Aorta (tissue), 5 donors: ENCODE measurements at places on chromosomes 16 and 17. TPM values are rescaled to one million over a fixed set of nuclear protein-coding genes. Genes with fewer than 3 reads are reported as not detected.

The SMPD3 gene
- total RNA-seq = 0.29 TPM

DNA sequence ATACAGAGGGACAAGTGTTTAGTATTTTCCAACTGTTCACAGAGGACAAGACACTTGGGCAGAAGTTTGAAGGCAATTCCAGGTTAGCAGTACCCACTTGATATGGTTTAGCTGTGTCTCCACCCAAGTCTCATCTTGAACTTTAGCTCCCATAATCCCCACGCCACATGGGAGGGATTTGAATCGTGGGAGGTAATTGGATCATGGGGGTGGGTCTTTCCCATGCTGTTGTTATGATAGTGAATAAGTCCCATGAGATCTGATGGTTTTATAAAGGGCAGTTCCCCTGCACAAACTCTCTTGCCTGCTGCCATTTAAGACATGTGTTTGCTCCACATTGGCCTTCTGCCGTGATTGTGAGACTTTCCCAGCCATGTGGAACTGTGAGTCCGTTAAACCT, 668.9 kb downstream of the MAF start:
- no peak overlapping the region for H3K27ac ChIP-seq
- no peaks in the 10 kb centered on the region for H3K36me3 ChIP-seq
- no peak for DNase-seq
- no peaks in the 10 kb centered on the region for H3K4me1 ChIP-seq
- no peak overlapping the region for H3K4me3 ChIP-seq

- H3K27me3 ChIP-seq = no peaks in the 10 kb centered on the region
- H3K4me1 ChIP-seq = no peaks in the 10 kb centered on the region
- H3K36me3 ChIP-seq = no peaks in the 10 kb centered on the region
Observed at GRCh38 chr16:4160658-4161430, 44.6 kb upstream of the ADCY9 start.

DNA sequence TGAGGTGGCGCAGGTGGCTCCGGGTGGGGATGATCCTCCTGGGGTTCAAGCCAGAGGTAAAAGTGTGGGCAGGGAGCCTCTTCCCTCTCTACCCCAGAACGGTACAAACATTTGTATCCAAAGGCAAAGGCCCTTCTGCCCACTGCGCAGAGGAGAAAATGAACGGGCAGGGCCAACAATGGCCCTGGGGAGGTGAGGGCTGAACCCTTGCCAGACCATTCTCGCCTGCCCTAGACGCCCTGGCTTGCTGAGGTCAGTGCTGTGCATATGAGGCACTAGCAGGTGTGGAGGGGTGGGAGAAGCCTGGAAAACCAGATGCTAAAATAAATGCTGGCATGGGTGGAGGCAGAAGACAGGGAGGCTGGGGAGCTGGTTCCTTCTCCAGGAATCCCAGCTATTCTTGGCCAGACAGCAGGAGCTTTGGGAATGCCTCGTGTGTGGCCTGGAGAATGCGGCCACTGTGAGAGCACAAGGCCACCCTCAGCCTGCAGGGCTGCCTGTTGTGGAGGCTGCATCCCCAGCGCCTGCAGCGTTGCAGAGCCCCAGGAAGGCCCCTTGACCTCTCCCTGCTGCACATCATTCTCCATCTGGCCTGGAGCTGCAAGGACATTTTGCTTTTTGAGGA, 4.5 kb downstream of the C17orf50 start:
- H3K4me1 ChIP-seq = no peaks in the 10 kb centered on the region
- no peak overlapping the region for H3K27ac ChIP-seq
- no peaks in the 10 kb centered on the region for H3K36me3 ChIP-seq
- no peaks in the 10 kb centered on the region for H3K27me3 ChIP-seq
- DNase-seq = no peak

GRCh38 chr17:17017343-17018014, 24.8 kb upstream of the MPRIP start:
- no peak overlapping the region for H3K4me3 ChIP-seq
- DNase-seq = no peak
- H3K4me1 ChIP-seq = no peaks in the 10 kb centered on the region
- H3K27ac ChIP-seq = no peak overlapping the region

GRCh38 chr17:45414990-45415881, 17.4 kb downstream of the ARHGAP27 start:
- no peaks in the 10 kb centered on the region for H3K27me3 ChIP-seq
- no peak overlapping the region for H3K27ac ChIP-seq
- DNase-seq = no peak
- no peaks in the 10 kb centered on the region for H3K4me1 ChIP-seq
- H3K36me3 ChIP-seq = no peaks in the 10 kb centered on the region

The PCYT2 gene
- total RNA-seq = 20.8 TPM

DNA sequence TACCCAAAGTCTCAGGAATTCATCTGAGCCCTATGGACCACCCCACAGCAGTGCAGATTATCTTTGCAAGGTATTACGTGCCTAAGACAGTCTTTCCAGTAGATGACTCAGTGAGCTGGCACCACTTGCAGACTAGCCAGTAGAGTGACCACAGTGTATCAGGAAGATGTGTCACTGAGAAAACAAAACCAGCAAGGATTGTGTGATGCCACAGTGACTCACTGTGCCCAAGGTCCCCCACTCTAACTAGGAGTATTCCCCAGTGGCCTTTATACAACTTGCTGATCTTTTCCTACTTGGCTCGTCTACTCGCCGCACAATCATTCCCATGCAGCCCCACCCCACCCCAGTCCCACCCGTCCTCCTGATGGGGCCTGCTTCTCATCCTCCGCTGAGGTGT, 26.8 kb upstream of the PRKCA start:
- no peak overlapping the region for H3K4me3 ChIP-seq
- no peaks in the 10 kb centered on the region for H3K36me3 ChIP-seq
- DNase-seq = peak; percentile 67

The RAI1 gene
- 35.8 TPM for total RNA-seq

- no peak overlapping the region for H3K27ac ChIP-seq
- no peak for DNase-seq
- H3K4me1 ChIP-seq = no peaks in the 10 kb centered on the region
Observed at GRCh38 chr17:13869331-13869940, 199.9 kb upstream of the COX10 start.

- no peaks in the 10 kb centered on the region for H3K4me1 ChIP-seq
- H3K4me3 ChIP-seq = no peak overlapping the region
- no peaks in the 10 kb centered on the region for H3K27me3 ChIP-seq
- H3K36me3 ChIP-seq = no peaks in the 10 kb centered on the region
- H3K27ac ChIP-seq = no peak overlapping the region
Observed at GRCh38 chr17:81306898-81307510, 11.9 kb upstream of the SLC38A10 start.

DNA sequence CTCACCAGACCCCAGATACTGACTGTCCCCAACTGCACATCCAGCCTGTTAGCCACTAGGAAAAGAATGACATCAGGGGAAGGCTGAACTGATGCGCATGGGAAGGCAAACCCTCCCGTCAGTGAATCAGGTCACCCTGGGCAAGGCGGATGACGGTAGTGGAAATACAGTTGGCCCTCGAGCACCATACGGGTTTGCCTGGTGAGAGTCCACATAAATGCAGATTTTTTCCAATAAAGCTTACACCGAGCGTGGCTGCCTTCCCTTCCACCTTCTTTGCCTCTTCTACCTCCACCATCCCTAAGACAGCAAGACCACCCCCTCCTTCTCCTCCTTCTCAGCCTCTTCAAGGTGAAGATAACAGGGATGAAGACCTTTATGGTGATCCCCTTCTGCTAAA, 236.1 kb upstream of the TNRC6C start:
- no peaks in the 10 kb centered on the region for H3K4me1 ChIP-seq
- no peak for DNase-seq
- H3K4me3 ChIP-seq = no peak overlapping the region
- H3K36me3 ChIP-seq = no peaks in the 10 kb centered on the region
- H3K27me3 ChIP-seq = no peaks in the 10 kb centered on the region
- no peak overlapping the region for H3K27ac ChIP-seq

- peaks cover 2% of the 10 kb centered on the region for H3K4me1 ChIP-seq
- no peaks in the 10 kb centered on the region for H3K27me3 ChIP-seq
- H3K27ac ChIP-seq = no peak overlapping the region
- no peak overlapping the region for H3K4me3 ChIP-seq
- no peaks in the 10 kb centered on the region for H3K36me3 ChIP-seq
- DNase-seq = no peak
Observed at GRCh38 chr17:15404106-15405057, 63.0 kb upstream of the TEKT3 start.

DNA sequence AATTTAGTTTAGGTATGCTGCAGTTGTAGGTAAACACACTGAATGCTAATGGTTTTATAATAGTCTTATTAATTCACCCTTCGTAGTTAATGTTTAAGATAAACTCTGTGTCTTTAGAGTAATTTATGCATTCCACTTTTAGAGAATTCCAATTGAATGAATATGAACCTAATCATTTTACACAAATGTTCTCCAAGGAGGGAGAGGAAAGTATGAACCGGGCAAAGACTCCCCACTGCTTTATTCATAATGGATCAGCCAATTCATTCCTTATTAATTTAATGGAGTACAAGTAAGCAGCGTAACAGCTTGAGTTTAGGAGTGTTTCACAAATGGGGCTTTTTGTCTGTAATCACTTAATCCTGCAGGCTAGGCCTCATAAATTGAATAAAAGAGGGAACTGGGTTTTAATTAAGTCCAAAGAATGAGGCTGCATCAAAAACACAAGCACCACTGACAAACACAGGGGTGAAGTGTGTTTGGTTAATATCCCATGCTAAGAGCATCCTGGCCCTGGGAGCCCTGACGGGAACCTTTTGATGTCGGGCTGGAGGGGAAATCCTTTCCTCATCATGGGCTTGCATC, 375.7 kb upstream of the DYNLRB2 start:
- no peaks in the 10 kb centered on the region for H3K4me1 ChIP-seq
- H3K27ac ChIP-seq = no peak overlapping the region
- DNase-seq = no peak
- H3K4me3 ChIP-seq = no peak overlapping the region
- no peaks in the 10 kb centered on the region for H3K27me3 ChIP-seq
- no peaks in the 10 kb centered on the region for H3K36me3 ChIP-seq

The TM4SF5 gene
- total RNA-seq = not detected

The TP53TG3D gene
- total RNA-seq = not detected

The GNGT2 gene
- total RNA-seq = 1.6 TPM

DNA sequence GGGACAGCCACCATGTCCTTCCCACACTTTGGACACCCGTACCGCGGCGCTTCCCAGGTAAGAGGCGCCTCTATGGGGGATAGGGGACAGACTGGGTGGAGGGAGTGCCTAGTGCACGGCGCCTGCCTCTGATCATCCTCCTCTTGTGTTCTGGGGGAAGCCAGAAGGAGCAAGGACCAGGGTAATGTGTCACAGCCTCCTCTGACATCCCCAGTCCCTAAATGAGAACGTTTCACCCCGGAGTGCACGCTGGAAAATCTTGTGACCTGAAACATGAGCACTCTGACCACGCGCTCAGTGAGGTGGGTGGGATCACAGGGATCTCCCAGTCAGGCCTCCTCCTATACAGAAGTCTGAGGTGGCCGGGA, 1.1 kb downstream of the IRX6 start:
- H3K36me3 ChIP-seq = no peaks in the 10 kb centered on the region
- H3K27me3 ChIP-seq = no peaks in the 10 kb centered on the region
- H3K4me1 ChIP-seq = no peaks in the 10 kb centered on the region

DNA sequence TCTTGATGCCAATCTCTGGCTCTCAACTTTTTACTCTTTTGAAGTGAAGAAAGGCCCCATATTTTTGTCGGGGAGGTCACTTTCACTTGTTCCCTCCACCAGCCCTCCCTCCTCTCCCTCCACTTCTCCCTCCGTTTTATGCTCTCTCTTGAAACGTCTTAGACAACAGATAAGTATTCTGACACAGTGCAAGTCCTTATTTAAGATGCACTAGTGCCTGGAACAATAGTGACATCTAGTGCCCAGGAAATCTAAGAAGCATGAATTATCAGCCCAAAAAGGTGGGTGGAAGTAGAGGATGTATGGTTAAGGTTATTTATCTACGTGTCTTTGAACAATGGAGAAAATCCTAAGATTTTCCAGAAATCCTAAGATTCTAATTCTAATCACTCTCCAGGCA, 17.9 kb downstream of the PSME3IP1 start:
- peaks cover 15% of the 10 kb centered on the region for H3K36me3 ChIP-seq
- no peak overlapping the region for H3K4me3 ChIP-seq
- no peak for DNase-seq
- no peaks in the 10 kb centered on the region for H3K4me1 ChIP-seq
